Activated CD8-positive, alpha-beta memory T cell treated with anti-CD3 and anti-CD28 coated beads for 1 hour (primary cell): ENCODE measurements at places on chromosomes 3 and 15.

DNA sequence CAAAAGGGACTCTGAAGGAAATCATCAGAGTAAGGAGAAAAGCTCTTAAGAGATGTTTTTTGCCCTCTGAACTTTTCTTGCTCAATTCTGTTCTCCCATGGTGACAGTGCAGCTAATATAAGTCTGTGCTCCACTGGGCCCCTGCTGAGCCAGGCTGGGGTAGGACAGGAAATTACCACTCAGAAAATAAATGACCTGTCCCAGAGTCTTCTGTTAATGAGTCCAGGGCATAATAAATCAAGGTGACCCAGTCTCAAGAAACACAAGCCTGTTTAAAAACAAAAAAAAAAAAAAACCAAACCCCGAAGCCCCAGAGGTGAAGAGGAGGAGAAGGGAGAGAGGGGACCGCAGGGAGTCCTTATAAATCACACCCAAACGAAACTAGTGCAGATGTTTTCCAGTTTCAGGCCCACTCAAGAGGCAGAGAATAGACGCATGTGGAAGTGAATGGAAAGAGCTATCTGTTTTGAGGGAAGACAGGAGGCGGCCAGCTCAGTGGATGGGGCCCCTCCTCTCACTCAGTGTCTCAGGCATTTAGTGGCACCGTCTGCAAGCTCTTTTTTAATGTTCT lies 59.8 kb upstream of the BOC start:
- DNase-seq = no peak

GRCh38 chr3:195895078-195895860 lies 13.1 kb downstream of the TNK2 start:
- peak; percentile 53 for DNase-seq

- DNase-seq = no peak
Measured at GRCh38 chr3:134622806-134623365, 27.9 kb downstream of the KY start.

- DNase-seq = no peak
Measured at GRCh38 chr3:183434503-183434902, 6.1 kb upstream of the MCF2L2 start.

DNA sequence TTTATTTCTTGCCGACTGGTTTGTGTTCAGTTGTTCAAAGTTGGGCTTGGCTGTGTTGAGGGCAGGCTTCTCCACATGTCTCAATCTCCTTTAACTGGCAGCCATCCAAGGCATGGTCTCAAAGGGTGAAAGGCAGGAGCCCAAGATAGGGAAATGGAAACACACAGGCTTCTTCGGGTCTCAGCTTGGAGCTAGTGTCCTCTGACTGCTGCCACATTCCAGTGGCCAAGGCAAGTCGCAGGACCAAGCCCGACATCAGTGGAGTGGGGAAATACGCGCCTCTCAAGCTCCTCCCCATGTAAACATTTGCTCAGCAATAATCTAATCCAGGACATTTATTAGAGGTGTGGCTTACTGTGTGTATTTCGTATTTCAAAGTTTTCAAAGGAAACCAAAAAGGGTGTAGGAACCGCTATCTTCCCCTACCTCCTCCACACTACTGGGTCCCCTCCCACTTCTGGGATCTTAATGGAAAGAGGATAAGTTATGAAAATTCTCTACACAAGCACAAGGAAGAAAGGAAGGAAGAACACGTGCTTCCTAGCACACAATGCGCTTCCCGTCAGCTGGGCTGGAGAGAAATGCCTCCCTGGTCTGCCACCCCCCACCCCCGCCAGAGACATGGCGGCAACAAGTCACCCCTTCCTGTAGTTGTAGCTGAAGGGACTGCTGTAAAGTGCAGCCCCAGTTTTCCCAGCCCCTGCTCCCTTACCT lies 181.7 kb downstream of the FAM43A start:
- no peak for DNase-seq

- no peak for DNase-seq
Measured at GRCh38 chr3:178435575-178435974, 100.7 kb upstream of the KCNMB2 start.

GRCh38 chr15:60661080-60661645 lies 182.2 kb upstream of the ICE2 start:
- DNase-seq = no peak

- DNase-seq = no peak
Measured at GRCh38 chr3:148106062-148106461, 591.6 kb upstream of the AGTR1 start.

DNA sequence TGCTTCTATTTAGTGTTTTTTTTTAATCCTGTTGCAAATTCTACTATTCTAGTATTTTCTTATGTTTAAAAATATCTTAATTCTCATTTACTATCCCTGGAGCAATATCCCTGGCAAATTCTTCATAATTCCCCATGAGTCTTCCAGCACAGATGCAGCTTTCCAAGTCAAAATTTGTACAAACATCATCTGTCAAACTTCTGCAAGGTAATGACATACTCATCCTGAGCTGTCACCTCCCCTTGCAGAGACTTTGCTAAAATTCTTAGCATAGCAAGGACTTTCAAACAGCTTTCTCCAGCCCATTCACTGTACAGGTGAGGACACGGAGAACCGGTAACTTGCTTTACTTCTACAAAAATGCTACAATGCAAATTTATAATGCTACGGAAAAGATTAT lies 28.6 kb upstream of the VGLL4 start:
- DNase-seq = no peak

DNA sequence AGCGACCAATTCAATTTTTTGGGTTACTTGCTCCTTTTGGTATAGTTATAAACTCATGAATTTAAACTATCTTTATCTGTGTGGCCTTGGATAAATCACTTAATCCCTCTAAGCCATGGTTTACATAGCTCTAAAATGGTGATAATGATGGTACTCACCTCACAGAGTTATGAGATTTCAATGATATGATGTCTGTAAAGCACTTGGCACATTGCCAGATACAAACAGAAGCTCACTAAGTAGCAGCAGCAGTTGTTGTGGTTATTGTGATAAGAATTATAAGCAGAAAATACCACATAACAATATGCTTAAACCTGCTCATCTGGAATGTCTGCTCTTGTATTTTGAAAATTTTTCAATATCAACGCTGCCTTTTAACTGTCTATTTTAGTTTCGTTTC lies 185.1 kb upstream of the SNTN start:
- DNase-seq = no peak

- DNase-seq = no peak
Measured at GRCh38 chr3:2526926-2527325, 428.3 kb downstream of the CNTN4 start.

- no peak for DNase-seq
Measured at GRCh38 chr3:177446165-177446601, 248.9 kb upstream of the TBL1XR1 start.

- no peak for DNase-seq
Measured at GRCh38 chr3:191026746-191027145, 164.3 kb upstream of the GMNC start.

- no peak for DNase-seq
Measured at GRCh38 chr3:22732641-22733040, 470.5 kb upstream of the UBE2E2 start.

- no peak for DNase-seq
Measured at GRCh38 chr15:67884514-67885174, 44.8 kb upstream of the RNU6-1 start.

DNA sequence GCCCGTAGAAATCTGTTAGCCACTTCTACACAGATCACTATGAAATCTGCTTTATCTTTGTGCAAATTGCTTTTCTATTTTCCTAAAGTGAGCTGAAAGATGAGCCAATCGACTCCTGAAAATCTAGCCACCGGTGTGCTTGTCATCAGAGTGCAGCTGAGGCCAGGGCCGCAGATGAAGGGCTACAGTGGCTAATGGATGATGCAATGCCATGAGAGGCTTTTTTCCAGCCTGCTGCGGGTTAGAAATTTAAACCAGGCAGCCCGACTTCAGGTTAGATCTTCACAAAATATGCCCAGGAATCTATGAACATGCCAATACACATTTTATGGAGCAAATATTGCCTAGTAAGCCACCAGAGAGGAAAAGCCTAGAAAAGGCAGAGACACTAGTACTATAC lies 948.2 kb upstream of the CFAP20DC start:
- no peak for DNase-seq

DNA sequence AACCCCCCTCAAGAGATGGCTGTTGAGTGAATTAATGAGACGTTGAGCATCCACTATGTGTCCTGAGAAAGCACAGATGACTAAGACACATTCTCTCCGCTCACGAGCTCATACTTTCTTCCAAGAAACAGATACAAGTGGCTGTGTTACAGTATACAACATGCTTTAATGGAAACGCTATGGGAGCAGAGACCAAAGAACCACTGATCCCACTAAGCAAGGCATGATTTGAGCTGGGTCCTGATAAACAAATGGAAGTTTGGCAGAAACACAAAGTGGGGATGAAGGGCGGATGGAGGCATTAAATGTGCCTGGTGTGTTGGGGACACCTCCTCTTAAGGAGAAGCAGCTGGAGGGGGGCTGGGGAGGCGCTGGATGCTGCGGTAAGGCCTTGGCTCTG lies 129.4 kb downstream of the UACA start:
- DNase-seq = no peak

DNA sequence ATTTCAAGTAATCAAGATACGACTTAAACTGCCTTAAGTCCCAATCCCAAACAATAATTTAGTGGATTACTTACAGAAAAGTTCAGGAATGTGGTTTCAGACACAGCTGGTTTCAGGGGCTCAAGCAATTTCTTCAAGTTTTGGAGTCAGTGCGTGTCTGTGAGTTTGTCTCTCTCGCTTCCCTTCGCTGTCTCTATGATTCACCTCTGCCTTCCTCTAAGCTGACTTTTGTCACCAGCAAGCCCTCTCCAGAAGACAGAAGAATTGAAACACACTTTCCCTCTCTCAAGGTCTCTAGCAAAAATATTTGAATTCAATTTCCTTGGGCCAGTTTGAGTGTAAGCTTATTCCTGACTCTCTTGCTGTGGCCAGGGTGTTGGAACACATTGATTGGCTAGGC lies 392.4 kb downstream of the EDEM1 start:
- DNase-seq = no peak

- no peak for DNase-seq
Measured at GRCh38 chr3:16906682-16907081, 21.9 kb downstream of the PLCL2 start.

DNA sequence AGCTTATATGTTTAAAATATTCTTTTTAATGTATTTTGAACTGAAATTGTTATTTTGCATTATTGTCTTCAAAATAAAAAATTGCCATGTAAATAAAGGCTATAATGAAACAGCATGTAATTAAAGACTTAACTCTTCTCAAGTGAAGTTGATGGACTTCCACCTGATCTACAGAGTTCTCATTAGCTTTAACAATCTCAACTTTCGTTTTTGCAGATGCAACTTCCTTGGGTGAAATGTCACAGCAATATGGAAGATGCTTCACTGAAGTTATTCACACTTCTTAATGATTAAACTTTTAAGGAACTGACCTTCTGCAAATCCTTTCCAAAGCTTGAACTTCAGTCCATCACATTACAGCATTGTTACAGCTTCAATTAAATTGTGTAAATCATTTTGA lies 63.6 kb downstream of the OSTN start:
- DNase-seq = no peak

DNA sequence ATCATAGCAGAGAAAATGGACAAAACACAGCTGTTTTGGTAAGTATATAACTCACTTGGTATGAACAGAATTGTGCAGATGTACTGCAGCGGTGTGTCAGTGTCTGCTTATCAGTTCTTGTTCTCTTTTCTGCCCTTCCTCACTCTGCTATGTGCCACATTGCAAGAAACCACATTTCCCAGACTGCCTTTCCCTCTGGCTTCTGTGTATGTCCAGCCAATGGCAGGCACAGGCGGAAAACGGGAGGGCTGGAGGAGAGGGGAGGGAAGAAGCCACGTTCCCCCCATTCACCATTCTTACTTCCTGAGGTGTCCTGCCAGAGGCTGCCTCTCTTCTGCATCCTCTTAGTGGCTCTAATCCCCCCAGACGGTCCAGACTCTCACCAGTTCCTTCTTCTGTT lies 15.4 kb downstream of the HHLA2 start:
- no peak for DNase-seq

- no peak for DNase-seq
Measured at GRCh38 chr3:129277829-129278271, 820 bp upstream of the HMCES start.

DNA sequence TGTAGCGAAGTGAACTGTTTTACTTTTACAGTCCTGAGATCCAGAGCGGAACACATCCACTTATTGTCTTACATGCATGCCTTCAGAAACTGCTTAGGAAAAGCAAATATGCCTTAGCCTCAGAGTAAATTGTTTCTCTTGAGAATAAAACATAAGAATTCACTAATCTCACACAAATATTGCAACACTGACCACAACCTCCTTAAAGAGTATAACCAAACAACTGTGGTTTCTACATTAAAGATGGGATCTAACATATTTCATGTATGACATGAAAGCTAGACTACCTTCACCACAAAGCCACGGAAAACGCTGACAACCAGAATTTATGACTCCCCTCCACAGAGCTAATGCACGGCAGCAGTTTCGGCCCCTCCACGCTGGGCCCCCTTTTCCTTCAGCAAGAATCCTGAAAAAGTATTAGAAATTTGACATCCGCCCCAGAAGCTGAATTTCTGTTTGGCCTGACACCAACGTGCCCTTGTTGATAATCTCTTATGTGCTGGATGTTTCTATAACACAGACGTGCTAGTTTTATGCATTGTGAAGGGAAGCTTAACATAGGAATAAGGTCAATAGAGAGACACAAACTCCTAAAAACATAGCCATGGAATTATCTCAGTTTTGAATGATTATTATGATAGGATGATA lies 84.6 kb downstream of the GREM1 start:
- no peak for DNase-seq

DNA sequence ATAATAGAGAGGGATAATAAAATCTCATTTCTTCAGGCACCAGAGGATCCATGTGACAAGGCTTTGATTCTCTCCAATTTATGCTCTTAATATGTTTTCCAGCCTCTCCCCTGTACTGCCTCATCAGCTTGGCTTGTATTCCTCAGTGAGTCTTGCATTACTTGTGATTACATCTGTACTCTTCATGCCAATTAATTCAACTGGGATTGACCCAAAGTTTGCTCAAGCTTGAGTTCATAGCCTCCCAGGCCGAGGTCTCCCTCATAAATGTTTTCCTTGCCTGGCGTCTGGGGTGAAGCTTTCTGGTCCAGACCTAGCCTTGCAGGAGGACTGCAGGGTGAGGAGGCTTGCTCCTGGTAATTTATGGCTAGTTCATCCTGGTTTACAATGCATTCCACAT lies 146.9 kb downstream of the CHST2 start:
- DNase-seq = no peak

DNA sequence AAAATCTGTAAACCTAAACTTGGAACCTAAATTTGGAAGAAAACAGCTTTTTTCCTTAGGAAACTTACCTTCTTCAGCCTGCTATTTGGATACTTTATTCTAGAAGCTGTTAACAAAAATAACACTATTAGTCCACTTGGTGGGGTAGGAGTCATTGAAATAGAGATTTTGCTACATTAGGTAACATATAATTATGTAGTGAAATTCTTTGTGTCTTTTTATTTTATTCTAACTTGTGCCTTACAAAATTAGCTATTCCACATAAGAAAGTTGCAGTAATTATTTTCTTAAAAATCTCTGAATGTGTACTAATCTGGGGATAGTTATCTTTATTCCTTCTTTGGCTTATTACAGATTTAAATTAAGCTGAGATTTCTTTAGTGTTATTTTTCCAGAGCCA lies 360.4 kb upstream of the ROBO2 start:
- no peak for DNase-seq
